ENCODE measurements at places on chromosomes 2 and 18.

- DNase-seq = peak; percentile 48
These were observed 49.0 kb downstream of the MAP2 start for GRCh38 chr2:209472871-209473270.

DNA sequence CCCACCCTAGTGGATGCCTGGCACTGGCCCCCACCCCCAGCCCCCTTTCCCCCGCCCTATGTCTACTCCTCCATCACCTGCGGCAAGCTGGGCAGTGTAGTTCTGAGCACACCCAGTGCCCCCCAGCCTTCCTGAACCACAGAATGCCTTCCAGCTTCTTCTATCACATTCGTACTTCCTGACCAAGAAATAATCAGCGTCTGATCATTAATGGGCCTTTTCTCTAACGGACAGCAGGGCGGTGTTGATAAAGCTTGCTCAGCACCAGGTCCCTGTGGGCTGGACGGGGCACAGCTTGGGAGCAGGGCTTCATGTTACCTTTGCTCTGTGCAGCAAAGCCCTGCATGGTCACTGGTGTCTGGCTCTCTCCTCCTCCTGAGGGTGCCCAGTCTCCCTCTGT, 15.4 kb downstream of the UXS1 start:
- DNase-seq = no peak

GRCh38 chr2:75548036-75548573, 12.6 kb downstream of the EVA1A start:
- no peak for DNase-seq

DNA sequence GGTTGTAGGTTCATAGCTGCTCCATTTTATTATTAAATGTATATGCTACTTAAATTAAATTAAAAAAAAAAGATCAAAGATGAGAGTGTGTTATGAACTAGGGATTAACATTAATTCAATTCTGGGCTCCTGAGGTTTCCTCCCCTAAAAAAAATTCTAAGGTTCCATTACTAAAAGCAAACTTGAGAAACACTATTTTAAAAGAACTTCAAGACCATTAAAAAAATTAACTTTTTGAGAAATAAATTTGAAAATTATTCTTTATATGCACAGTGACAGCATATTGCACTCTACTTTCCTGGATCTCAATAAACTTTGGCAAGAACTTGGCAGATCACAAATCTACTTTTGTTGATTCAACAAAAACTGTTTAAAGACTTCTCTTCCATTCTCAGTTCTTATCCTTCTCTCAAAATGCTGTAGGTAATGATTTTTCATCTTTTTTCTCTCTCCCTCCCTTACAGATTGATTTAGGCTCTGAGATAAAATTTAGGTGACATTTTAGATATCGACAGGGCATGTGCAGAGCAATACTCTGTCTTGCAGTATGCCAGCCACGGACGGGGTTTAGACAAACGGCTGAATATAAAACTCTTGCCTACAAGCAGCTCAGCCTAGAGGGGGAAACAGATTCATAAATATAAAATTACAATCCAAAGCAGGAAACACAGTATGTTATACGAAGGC, 592 bp upstream of the MARS2 start:
- no peak for DNase-seq

GRCh38 chr2:99571021-99571420, 81.2 kb upstream of the REV1 start:
- DNase-seq = no peak

DNA sequence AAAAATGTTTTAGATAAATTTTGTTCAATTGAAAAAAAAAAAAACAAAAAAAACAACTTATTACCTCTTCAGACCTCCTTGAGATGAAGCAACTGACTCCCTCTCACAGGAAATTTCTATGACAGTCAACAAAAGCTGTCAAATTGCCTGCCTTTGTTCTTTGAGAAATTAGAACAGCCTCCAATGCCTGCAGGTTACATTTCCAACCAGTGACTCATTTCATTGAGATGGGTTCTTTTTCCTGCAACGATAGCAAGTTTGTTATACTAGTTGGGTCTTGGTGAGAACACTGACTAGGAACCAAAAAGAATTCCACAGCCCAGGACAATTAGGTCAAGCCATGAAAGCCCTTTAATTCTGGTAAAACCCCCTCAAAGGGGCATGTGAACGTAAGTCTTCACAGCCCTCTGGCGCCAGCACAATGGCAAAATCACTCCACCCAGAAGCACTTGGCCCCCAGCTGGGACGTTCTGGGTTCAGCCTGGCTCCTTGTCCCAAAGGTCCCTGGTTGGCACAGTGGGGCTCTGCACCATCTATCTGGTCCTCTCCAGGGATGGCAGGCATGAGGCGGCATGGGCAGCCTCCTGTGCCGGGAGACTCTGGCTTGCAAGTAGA, 87.0 kb downstream of the SPP2 start:
- peak; percentile 53 for DNase-seq

DNA sequence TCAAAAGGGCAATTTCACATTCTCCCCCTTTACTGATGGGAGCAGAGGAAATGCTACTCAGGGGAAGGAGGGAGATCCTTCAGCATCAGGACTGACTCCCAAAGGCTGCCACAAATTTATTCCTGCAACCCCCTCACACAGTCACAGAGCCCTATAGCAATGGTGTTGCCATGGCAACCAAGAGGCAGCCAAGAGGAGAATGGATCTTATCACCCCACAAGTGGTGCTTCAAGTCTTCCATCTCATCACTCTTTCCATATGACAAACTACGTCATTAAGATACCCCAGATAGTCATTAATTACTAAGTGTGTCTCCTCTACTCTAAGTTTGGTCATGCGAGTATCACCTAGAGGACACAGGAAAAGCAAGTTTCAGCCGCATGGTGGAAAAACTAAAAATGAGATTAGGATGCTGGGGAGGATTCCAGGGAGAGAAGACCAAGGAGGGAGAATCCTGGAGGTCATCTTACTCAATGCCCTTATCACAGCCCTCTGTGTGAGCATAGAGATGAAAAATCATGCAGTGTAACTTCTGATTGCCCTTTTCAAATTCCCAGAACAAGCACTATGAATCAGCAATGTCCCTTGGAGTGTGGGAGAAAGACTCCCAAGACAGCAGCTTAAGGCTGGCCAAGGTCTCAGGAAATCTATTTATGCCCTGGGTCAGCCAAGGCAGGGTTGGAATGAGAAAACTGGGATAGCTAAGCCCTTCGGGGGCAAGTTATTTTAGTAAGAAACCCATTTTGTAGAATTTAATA, 885.7 kb upstream of the KLHL29 start:
- DNase-seq = no peak

GRCh38 chr18:59139291-59139614, 431 bp upstream of the SEC11C start:
- peak; percentile 88 for DNase-seq

GRCh38 chr18:22279741-22280452, 110.5 kb downstream of the GATA6 start:
- DNase-seq = no peak

GRCh38 chr2:217057773-217058172, 197.9 kb upstream of the TNP1 start:
- DNase-seq = no peak

GRCh38 chr2:37573451-37574388, 97.7 kb downstream of the CDC42EP3 start:
- no peak for DNase-seq

- DNase-seq = no peak
These were observed 212.8 kb upstream of the LRRTM1 start for GRCh38 chr2:80517316-80517715.

- DNase-seq = no peak
These were observed 26.8 kb upstream of the SPATA3 start for GRCh38 chr2:230968921-230969658.

DNA sequence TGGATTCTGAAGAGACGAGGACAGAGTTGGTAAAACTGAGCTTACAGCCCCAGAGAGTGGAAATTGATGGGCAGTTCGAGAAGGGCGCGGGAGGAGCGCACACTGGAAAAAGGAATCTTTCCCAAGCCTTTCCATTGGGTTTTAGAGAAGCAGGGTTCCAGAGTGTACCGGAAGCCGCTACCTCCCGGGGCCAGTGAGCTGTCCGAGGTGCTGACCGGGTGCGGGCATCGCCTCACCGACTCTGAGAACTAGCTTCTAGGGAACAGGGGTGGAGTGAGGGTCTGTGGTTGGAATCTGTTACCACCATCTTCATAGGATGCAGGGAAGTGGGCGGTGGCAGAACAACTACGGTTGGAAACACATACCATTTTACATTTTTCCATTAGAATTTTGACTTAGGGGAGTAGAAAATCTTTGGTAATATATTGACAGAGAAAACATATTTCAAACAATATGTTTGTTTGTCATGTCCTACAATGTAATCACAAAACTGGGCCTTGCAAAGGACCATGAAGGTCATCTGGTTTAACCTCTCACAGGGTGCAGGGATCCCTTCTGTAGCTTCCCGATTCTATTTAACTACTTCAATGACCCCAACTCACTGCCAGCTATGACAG, 724 bp downstream of the NMS start:
- DNase-seq = no peak

DNA sequence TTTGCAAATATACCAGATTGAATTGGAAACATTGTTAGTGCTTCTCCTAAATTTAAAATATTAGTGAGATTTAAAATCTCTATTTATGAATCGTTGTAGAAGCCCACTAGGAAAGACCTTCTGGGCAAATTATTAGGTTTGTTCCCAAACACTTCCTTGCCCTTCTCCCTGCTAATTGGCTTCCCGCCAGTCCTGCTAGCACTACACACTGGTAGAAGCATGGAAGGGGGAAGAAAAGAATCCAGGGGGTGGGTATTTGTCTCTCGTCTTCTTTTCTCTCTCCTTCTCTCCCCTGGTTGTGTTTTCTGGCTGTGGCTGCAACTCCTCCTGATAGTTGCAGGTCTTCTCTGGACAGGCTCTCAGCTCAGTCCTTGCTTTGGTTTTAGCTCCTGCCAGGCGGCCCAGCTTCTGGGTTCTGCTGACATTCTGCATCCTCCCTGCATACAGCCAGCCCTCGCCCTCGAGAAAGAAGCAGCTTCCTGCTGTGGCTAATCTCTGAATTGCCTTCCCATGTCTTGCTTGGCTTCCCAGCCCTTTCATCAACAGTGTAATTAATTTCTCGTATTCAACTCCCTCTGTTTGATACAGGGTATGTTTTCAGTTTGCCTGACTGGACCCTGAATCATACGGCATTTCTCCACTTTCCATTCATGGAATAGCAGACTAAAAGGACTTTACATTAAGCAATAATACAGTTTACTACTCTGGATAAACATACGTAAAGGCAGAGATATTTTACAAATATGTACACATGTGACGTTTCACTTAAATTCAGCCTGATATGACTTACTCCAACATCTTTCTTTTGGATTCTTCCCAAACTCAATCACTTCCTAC, 6.9 kb upstream of the PARD3B start:
- no peak for DNase-seq

- DNase-seq = no peak
These were observed 58.8 kb upstream of the OTOS start for GRCh38 chr2:240199133-240199870.

DNA sequence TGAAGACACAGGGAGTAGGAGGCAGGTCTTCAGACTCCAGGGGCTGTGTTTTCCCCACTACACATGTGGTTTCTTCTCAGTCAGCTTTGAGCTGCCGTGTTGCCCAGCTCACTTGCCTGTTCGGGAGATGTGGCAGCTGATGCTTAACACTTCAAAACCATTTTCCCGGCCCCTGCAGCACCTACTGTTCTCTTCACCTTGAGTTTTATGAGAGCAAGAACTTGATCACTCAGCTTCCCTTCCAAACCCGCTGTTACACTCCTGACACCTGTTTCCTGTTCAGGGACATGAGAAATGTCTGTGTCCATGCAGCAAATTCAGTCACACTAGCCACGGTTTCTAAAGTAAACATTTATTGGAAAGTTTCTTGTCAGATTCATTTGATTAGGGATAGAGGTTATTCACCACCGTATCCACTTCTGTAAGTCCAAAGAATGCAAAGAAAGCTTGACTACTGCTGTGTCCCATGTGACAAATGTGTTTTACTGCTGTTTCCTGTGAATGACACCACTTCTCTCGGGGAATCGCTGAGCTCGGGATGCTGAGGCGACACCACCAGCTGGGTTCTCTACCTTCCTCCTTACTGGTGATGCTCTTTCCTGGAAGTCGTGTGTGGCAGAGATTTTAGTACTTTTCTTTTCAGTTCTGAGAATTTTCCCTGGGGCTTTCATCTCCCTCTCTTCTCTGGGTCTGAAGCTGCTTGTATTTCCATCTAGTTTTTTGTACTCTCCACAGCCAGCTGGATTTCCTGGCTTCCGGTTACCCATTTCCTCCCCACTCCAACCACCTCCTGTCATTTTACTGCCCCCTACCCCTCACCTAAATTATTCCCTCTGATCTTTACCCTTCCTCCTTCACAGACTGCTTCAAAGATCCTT, 91.7 kb downstream of the KLF7 start:
- no peak for DNase-seq

- no peak for DNase-seq
These were observed 29.3 kb upstream of the HS6ST1 start for GRCh38 chr2:128347701-128348539.

DNA sequence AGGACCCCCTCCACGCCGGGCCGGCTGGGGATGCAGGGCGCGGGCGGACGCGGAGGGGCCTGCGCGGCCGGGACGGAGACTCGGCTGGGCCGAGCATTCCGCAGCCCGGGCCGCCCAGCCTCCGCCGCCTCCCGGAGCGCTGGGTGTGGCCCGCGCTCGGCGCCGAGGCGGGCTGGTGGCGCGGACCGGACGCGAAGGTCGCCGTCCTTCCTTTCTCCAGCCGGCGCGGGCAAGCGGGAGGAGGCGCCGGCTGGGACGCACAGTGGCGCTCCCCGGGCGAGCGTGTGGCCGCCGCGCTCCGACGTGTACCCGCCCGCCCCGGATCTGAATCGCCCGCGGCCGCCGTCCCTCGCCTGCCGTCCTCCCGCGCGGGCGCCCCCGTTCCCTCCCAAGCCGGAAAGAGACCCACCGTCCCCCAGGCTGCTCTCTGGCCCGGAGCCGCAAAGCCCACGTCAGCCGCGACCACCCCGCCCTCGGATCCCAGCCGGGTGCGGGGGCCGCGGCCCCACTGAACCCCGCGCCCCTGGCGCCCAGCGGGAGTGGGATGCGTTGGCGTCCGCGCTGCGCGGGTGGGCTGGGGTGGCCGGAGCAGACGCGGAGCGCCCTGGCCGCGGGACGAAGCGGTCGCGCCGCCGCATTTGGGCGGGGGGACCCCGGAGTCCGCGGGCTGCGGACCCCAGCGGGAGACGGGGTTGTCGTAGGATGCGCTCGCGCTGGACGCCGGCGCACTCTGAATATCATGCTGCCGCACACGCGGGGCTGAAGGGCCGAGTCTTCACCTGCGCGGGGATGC, 634 bp downstream of the SPATS2L start:
- peak; percentile 18 for DNase-seq

- no peak for DNase-seq
These were observed 14.1 kb downstream of the AGAP1 start for GRCh38 chr2:235507928-235508327.

- DNase-seq = no peak
These were observed 145.3 kb downstream of the NCKAP5 start for GRCh38 chr2:133422931-133423351.

GRCh38 chr2:2796207-2796606, 465.1 kb upstream of the MYT1L start:
- no peak for DNase-seq

GRCh38 chr2:64863097-64863820, 125.9 kb upstream of the SLC1A4 start:
- DNase-seq = no peak

DNA sequence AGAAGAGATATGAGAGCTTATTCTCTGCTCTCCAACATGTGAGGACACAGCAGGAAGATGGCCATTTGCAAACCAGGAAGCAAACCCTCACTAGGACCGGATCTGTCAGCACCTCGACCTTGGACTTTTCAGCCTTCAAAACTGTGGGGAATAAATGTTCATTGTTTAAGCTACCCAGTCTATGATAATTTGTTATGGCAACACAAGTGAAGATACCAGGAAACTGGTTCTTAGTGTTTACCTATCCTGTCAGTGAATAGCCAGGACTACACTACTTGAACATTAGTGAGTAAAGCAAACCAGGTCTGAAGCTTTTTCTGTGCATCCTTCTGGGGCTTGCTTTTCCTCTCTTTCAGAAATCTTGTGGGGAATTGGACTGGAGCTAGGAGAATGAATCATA, 44.4 kb upstream of the BARD1 start:
- peak; percentile 1 for DNase-seq
